B cell (primary cell): ENCODE measurements at places on chromosomes 13 and 19. TPM values are rescaled to one million over a fixed set of nuclear protein-coding genes. Genes with fewer than 3 reads are reported as not detected.
A peak's percentile ranks its signal among the peaks of the same experiment; 100 is the strongest.

DNA sequence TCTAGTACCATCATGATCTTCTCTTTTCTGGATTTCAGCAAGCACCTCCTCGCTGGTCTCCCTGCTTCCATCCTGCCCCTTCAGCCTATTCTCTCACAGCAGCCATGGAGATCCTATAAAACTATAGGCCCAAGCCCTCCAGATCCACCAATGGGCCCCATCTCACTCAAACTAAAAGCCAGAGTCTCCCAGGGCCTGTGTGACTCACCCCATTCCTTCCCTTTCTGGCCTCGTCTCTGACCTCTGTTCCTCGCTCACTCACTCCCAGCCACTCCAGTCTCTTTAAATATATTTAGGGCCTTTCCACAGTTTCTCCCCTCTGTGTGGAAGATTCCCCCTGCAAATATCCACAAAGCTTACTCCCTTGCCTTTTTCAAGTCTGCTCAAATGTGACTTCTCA, 89.7 kb downstream of the HSPH1 start:
- no peak overlapping the region for H3K4me3 ChIP-seq
- H3K4me1 ChIP-seq, result peaks cover 8% of the 10 kb centered on the region
- no peak overlapping the region for H3K27ac ChIP-seq
- no peaks in the 10 kb centered on the region for H3K36me3 ChIP-seq
- DNase-seq, result no peak

ZNF180 gene
- 16.1 and 19.6 TPM in 2 replicates for total RNA-seq

SIGLEC8 gene
- not detected in 2 replicates for total RNA-seq

GRCh38 chr19:22617614-22618320, 16.4 kb upstream of the ZNF492 start:
- H3K4me3 ChIP-seq, result no peak overlapping the region
- no peak overlapping the region for H3K27ac ChIP-seq
- H3K4me1 ChIP-seq, result no peaks in the 10 kb centered on the region

DNA sequence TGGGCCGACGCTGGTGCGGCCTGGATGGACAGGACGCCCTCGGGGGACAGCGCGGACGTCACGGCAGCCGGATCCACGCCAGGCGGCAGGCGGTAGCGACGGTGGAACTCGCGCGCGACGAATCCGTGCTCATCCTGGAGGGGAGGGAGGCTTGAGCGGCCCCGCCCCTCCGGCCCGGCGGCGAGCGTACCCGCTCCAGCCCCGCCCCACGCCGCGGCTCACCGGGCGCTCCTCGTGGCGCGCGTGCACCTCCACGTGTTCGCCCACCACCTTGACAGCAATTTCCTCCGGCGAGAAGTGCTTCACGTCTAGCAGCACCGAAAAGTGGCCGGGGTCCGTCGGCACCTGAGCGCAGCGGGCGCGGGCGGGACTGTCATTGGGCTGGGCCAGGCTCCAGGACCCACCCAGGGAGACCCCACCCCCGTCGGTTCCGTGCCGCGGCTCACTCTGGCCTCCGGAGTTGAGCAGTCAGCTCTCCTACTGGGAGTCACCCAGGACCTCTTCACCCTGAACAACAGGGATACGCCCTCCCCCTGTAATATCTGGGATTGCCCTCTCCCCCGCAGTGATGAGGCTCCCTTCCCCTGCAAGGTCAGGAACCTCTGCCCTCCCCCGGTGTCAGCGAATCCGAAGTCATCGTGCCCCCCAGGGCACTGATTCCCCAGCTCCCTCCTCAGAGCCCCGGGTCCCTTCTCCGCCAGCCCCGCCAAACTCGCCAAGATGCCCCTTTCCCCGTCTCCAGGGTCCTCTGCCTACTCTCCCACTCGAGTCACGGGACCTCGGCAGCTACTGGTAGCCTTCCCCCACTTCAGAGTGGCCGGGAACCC, 1.1 kb downstream of the HSPB6 start:
- no peak overlapping the region for H3K4me3 ChIP-seq
- H3K36me3 ChIP-seq, result no peaks in the 10 kb centered on the region
- peak; percentile 70 for DNase-seq
- H3K27me3 ChIP-seq, result no peaks in the 10 kb centered on the region

LHB gene
- 1.1 TPM in 1 of 2 replicates, not detected in the other for total RNA-seq

DNA sequence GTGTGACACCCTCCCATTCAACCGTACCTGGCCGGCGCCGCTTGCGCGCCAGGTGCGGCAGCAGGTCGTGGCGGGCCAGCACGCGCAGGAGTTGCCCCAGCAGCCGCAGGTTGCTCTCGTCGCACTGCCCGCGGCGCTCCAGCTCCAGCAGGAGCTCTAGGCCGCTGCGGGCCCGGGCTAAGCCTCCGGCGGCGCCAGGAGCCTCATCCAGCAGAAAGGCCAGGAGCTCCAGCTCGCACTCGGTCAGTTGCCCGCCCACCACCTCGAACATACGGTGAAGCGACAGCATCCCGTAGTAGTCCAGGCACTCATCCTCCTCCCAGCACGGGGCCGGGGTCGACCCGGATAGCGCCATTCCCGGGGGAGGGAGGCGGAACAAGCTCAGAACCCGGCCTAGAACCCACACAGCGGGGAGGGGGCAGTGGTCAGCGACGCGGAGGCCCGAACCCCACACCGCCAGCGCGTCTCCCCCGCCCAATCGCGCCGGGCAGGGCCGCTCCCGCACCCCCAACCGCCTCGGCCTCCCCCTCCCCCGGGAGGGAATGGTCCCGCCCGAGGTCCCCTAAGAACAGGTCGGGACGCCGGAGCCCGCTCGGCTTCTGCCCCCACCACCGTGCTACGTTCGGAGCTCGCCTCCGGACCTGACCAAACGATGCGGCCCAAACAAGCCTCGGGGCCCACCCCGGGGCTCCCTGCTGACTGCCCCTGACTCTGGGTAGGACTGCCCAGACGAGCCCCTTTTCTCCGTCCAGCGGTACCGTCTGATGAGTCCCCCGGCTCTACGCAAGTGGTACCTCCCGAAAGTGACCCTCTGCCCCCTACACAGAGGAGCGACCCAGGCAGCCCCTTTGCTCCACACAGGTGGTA, 591 bp downstream of the DEDD2 start:
- peak overlapping the region; percentile 51 for H3K4me3 ChIP-seq
- peak overlapping the region; percentile 98 for H3K27ac ChIP-seq
- peak; percentile 47 for DNase-seq
- H3K4me1 ChIP-seq, result peaks cover 61% of the 10 kb centered on the region

OR4F17 gene
- 0.80 TPM in 1 of 2 replicates, not detected in the other for total RNA-seq

CLIP3 gene
- total RNA-seq, result 1.3 and 1.8 TPM in 2 replicates

GRCh38 chr19:49387936-49388372, at the start of gene KASH5:
Gene KASH5 (plus strand): TSS chr19:49388249. CDS start chr19:49390884, 2,635 bp downstream.
- peak within 1 kb of the TSS; percentile 43 for H3K4me3 ChIP-seq
- DNase-seq, result peak; percentile 90
- peaks cover 46% of the 10 kb centered on the region for H3K4me1 ChIP-seq
- H3K27ac ChIP-seq, result no peak within 1 kb of the TSS
- H3K36me3 ChIP-seq, result no peaks in the 10 kb centered on the region

GRCh38 chr19:43719378-43719868, 3.5 kb downstream of the IRGC start:
- no peak overlapping the region for H3K27ac ChIP-seq
- no peaks in the 10 kb centered on the region for H3K36me3 ChIP-seq

DNA sequence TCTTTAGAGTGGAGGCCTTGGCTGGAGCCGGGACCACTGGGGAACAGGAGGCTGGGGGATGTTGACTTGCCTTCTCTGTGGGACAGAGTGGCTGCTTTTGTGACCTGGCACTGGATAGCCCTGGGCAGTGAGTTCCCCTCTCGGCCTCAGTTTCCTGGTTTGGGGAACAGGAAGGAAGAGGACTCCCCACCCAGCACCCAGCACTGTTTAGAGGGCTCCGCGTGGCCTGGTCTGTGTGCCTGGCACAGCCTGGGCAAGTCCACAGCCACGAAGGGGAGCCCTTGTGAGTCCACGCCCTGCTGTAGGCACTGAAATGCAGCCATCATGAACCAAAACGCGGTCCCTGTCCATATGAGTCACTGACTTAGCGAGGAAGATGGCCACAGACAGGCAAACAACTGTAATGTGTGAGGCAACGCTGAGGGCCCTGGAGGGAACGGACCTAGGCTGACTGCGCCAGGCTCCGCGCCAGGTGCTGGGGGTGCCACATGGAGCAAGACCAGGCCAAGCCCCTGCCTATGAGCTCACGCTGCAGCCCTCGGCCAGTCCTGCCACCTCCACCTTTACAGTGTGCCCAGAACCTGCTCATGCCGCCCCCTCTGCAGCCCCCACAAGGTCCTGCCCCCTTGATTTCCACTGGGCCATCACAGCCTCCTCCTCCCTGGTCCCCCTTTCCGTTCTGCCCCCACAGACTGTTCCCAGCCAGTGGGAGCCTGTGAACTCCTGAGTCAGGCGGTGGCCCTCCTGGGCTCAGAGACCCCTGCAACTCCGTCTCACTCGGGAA, 35.5 kb downstream of the PAK4 start:
- no peaks in the 10 kb centered on the region for H3K36me3 ChIP-seq
- H3K27me3 ChIP-seq, result no peaks in the 10 kb centered on the region
- no peak for DNase-seq
- no peaks in the 10 kb centered on the region for H3K4me1 ChIP-seq

DNA sequence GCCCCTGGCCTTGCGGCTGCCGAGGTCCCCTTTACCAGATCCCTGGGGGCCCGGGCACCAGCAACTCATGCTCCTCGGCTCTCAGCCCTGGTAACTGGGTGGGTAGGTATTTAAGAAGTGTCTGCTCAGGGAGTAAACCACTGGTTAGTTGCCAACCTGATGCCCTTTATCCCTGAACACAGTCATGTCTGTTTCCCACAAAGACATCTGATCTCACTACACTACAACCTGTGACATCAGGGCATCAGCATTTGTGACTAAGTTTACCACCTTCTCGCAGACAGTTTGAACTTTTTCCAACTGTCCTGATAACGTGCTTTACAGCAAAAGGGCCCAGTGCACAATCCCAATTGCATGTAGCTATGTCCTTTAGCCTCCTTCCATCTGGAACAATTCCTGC, 22.0 kb downstream of the GGACT start:
- H3K4me1 ChIP-seq, result no peaks in the 10 kb centered on the region
- H3K36me3 ChIP-seq, result no peaks in the 10 kb centered on the region
- H3K27me3 ChIP-seq, result no peaks in the 10 kb centered on the region

AMER2 gene
- not detected in 2 replicates for total RNA-seq

DNA sequence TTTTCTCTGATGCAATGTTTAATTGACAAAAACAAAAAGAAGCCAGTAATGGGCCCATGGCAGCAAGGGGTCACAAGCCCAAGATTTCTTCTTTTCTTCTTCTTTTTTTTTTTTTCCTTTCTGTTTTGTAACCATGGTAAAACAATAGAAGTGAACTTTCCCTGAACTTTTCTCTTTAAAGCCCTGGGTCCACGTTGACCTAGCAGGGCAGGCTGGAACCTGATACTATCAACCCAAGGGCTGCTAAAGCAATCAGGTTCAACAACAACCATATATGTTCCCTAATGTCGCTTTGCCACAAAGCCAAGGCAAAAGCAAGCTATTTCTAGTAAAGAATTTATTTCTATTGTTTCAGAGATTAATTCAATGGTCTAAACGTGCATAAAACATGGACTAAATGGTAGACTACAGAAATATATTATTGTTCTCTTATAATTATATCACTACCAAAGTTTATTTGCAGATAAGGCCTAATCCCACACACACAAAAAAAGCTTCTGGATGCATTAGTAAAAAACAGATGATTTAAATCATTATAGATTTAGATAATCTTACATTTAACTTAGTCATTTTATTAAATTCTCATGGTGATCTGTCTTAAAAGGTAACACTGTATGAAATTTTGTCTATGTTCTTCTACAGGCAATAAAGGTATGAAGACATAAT, 153.9 kb downstream of the DACH1 start:
- no peaks in the 10 kb centered on the region for H3K36me3 ChIP-seq
- DNase-seq, result no peak
- H3K27me3 ChIP-seq, result no peaks in the 10 kb centered on the region

CYP2A7 gene
- total RNA-seq, result not detected in 2 replicates

CYP4F8 gene
- total RNA-seq, result not detected in 2 replicates

ZNF723 gene
- total RNA-seq, result not detected in 2 replicates

CEACAM20 gene
- total RNA-seq, result not detected in 2 replicates

ZNF284 gene
- total RNA-seq, result 3.3 and 4.9 TPM in 2 replicates

DNA sequence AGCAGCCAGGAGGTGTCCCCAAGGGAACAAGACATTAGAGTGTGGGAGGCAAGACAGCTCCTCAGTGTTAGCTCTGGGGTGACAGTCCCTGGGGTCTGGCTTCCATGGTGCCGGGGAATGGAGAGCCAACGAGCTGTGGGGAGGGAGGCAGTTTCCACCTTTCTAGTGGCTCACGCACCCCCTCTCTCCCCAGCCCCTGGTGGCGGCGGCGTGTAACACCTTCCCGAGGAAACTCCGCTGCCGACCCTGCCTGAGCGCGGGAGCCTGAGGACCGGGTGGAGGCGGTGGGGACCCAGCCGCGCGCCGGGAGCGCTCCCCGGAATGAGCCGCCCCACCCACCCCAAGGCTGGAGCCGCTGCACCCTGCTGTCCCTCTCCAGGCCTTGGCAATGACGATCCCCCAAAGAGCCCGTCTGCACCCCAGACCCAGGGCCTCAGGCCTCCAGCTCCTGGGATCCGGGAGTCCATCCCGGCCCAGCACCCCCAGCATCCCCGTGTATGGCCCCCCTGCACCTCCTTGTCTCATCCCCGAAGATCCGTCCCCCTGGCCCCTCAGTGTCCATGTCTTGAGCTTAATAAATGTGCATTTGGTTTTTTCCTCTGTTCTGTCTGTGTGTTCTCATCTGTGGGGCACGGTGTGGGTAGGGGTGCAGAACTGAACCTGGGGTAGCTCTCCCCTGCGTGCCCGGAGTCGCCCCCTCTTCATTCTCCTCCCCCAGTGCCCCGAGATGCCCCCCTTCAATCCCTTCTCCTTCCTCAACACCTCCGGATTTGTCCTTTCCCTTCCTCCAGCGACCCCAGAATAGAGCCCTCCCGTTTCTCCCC, 622 bp upstream of the FXYD5 start:
- peaks cover 8% of the 10 kb centered on the region for H3K36me3 ChIP-seq
- DNase-seq, result peak; percentile 78
- peaks cover 25% of the 10 kb centered on the region for H3K4me1 ChIP-seq
- peak overlapping the region; percentile 93 for H3K4me3 ChIP-seq
- peak overlapping the region; percentile 43 for H3K27ac ChIP-seq
- peaks cover 3% of the 10 kb centered on the region for H3K27me3 ChIP-seq

- H3K36me3 ChIP-seq, result peaks cover 72% of the 10 kb centered on the region
- no peak for DNase-seq
Observed at GRCh38 chr19:7469669-7470285, 19.1 kb downstream of the PEX11G start.

THSD8 gene
- total RNA-seq, result 2.1 TPM in 1 of 2 replicates, not detected in the other
